ENCODE measurements at places on chromosomes 3 and 15.

GRCh38 chr3:114380233-114380651 lies 86.4 kb downstream of the TIGIT start:
- DNase-seq = no peak

DNA sequence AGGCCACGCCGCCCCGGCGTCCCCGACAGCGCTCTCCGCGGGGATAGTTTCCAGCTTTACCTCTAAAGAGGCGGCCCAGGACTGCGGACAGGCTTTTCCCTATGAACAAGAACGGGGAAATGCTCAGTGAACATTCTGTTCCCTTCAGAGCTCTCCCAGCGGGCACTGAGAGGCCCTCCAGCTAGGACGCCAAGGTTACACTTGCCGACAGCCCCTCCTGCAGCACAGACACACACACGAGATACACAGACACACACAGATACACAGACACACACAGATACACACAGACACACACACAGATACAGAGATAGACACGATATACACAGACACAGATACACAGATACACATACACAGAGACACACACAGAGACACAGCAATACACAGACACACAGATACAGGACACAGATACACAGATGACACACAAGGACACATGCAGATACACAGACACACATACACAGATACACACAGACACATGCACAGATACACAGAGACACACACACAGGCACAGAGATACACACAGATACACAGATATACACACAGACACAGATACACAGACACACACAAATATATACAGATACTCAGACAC lies 533 bp upstream of the OCA2 start:
- no peak for DNase-seq

- DNase-seq = no peak
These were observed 22.2 kb downstream of the NXPE3 start for GRCh38 chr3:101801174-101801573.

GRCh38 chr15:84949043-84949442 lies 32.6 kb upstream of the PDE8A start:
- DNase-seq = no peak

DNA sequence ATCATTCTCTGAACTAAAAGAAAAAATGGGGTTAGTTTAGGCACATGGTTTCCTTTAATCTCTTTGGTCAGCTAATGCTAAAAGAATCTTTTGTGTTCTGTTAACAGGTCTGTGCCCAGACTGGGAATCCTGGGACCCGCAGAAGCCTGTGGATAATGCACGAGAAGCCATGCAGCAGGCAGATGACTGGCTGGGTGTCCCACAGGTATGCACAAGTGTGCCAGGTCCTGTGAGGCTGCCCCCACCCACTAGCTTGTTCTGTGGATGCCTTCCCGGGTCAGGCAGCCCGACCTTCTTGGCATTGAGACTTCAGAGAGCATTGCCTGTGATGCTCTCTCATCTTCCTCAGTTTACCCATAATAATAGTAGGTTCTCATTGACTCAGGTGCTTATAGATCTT lies 70.4 kb downstream of the FLNB start:
- DNase-seq = no peak

- DNase-seq = no peak
These were observed 358.1 kb downstream of the CNTN4 start for GRCh38 chr3:2456788-2457187.

DNA sequence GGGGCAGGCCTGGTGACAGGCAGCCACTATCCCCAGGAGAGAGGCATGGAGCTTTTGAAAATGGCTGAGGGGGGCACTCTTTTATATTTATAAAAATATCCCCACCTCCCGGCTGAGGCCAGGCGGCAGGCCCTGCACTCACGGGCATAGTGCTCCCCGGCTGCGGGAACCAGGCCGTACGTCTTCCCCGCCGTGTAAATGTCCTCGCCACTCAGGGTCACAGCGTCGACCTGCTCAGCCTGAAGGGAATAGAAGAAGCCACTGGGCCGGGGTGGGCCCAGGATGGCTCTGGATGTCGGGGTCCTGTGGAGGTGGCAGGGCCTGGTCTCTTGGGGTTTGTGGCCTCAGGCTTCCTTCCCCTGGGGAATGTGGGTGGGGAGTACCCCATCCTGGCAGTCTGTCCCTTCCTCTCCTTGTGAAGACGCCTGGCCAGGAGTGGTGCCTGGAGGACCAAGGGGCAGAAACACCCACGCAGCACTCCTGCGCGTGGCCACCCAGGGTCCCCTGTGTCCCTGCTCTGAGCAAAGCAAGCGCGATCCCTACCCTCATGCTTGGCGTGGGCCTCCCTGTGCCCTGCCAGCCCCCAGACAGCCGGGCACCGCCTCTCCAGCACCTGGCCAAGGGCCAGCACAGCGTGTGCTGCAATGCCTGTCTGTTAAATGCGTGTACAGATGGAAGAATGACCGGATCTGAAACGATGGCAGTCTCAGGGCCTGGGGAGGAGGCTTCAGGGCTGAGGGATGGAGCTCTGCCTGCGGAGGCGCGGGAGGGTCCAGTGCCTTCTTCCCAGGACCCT lies 18.9 kb downstream of the MELTF start:
- no peak for DNase-seq

DNA sequence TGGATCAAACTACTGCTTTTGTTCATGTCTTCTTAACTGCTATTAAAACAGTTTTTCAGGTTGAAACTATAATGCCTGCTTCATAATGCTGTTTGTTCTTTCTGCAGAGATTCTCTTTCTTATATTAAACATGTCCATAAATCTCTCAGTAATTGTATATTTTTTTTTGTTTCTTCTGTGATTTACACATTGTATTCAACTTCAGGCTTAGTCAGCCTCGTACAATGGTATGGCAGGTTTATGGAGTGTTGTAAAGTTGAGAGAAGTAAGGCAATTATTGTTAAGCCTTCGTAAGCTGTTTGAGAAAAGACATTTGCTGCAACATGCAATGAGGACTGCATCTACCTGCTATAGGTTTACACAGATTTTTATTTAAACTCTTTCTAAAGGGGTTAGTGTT lies 977.1 kb downstream of the DIPK2A start:
- DNase-seq = no peak

GRCh38 chr3:134885877-134886621 lies 91.0 kb downstream of the EPHB1 start:
- no peak for DNase-seq

DNA sequence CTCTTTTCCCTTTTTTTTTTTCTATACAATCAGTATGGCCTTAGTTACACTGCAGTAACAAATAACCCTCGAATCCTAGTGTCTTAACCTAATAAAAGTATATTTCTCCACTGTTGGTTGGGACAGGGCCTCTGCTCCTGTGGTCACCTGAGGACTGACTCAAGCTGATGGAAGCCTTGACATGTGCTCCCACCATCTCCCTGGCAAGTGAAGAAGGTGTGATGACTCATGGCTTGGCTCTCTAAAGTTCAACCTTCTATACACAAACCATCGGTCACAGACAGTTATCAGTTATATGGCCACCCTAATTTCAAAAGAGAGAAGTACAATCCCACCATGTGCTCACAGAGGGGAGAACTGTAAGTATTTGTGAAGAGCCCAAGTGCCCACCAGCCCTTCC lies 65.8 kb upstream of the CACNA2D3 start:
- DNase-seq = no peak

- no peak for DNase-seq
These were observed 680 bp downstream of the IFT122 start for GRCh38 chr3:129440618-129441190.

- DNase-seq = no peak
These were observed 322.5 kb downstream of the ZBBX start for GRCh38 chr3:167057581-167057980.

- DNase-seq = no peak
These were observed 976 bp downstream of the ABHD17C start for GRCh38 chr15:80695911-80696661.

GRCh38 chr3:195171093-195171873 lies 99.7 kb downstream of the XXYLT1 start:
- DNase-seq = no peak

DNA sequence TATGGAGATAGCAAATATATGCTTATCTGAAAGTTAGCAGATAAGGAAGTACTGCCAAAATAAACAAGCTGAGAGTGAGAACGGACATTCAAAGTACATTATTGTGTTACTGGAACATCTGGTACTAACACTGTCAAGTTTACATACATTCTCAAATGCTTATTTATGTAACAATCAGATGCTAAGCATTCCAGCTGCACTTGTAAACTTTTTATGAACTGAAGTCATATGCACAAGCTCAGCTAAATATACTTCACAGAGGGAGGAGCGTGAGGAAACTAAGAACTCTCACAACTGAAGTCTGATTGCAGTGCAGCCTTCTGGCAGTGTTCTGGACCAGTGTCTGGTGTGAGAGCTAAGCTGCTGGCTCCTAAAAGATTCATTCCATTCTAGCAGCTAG lies 223.7 kb upstream of the NANOGP8 start:
- no peak for DNase-seq

GRCh38 chr15:71465131-71465955 lies 345.0 kb upstream of the NR2E3 start:
- no peak for DNase-seq

DNA sequence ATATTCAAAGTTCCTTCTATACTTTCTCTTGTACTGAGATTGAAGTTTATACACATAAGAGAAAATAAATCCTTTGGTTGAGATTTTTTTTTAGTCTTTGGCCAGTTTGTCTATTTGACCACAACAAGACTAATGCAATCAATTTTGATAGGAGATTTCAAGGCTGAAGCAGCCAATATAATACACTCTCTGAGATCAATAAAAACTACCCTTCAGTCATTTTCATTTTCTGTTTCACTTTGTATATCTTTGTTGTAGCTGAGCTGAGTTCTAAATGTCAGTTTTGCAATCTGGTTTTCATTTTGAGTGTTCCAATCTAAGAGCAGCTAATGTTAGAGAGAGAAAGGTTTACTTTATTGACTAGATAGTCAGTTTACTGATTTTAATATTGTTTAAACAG lies 623.8 kb upstream of the ROBO1 start:
- DNase-seq = no peak

DNA sequence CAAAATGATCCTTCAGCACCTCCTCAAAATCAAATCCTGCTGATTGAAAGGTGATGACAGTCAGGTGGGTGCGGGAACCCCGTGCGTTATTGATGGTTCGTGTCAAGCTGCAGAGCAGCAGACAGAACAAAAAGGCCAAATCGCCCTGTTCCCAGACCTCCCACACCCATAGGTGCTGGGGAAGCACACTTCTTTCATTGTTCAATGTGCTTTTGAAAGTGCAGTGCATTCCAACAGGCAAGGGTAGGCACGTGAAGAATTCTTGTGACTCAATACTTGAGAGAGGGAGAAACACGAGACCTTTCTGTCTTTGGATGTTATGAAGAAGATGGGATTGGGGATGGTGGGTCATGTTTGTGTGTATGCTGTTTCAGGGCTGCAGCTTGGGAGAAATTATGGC lies 514.0 kb downstream of the MCTP2 start:
- no peak for DNase-seq

DNA sequence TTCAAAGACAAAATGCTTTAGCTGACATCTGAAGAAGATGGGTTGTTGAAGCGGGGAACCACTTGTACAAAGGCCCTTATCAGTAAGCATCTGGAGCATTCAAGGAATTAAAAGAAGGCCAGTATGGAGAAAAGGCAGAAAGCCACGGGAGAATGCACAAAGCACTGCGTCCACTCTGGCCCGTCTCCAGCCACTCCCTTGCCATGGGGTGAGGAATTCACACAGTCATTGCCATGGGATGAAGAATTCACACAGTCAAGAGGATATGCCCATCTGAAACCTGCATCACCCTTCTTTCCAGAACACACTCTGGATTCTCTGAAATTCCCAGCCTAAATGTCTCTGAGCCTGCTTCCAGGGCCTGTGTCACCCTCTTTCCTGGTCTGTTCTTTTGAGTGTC lies 26.7 kb upstream of the STAG1 start:
- no peak for DNase-seq

DNA sequence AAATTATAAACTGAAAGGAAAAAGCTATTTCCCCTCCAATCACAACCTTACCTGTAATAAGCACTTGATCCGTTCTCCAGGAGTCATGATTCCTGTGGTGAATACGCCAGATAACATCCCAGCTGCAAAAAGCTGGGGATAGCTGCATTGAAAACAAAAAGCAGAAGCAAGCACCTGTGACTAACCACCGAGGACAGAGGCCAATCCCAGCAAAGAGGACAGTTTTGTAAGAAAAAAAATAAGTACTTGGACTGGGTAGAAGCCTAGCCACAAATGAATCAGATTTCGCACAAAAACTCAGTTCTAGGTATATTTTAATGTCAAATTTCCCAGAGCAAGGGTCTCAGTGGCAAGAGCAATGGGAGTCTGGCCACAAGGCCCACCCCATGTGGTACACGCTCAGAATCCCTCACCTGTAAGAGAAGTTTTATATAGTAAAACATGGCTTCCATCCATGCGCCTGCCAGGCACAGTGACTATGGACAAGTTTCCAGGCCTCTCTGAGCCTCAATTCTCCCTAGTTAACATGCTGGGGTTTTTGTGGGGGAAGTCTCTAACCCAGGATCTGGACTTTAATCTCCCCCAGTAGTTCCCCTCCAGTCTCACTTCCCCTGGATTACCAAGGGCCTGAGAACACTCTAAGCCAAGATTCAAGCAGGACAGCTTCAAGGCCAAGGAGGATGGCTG lies 19.2 kb downstream of the SLC25A20 start:
- no peak for DNase-seq

GRCh38 chr3:19396726-19397125 lies 248.4 kb downstream of the KCNH8 start:
- no peak for DNase-seq

GRCh38 chr3:40258555-40258954 lies 51.0 kb upstream of the EIF1B start:
- DNase-seq = no peak

GRCh38 chr3:134237454-134238145 lies 13.1 kb downstream of the RYK start:
- DNase-seq = no peak

DNA sequence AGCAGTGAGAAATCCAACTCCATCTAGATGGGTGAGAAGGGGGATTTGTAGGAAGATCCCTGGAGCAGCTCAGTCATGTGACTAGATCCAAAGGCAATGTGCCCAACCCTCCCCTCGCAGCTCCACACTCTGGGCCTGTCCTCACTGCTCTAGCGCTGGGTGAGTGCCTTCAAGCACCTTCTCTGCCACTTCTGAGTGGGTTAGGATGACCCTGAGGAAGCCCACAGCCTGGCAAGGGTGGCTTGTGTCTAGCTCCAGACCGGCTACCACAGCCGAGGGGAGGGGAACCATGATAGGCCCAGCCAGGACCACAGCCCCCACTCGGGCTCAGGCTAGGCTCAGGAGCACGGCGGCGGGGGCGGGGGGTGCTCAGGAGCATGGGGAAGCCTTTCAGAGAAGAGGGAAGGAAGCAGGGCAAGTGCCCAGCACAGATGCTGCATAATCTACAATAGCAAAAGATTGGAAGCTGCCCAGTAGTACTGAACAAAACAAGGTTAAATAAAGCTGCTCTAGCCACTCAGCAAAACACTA lies 1.7 kb downstream of the SPATA12 start:
- no peak for DNase-seq

- DNase-seq = no peak
These were observed 363.7 kb upstream of the RGMA start for GRCh38 chr15:93452537-93453211.

GRCh38 chr3:29721789-29722188 lies 440.9 kb downstream of the RBMS3 start:
- no peak for DNase-seq

DNA sequence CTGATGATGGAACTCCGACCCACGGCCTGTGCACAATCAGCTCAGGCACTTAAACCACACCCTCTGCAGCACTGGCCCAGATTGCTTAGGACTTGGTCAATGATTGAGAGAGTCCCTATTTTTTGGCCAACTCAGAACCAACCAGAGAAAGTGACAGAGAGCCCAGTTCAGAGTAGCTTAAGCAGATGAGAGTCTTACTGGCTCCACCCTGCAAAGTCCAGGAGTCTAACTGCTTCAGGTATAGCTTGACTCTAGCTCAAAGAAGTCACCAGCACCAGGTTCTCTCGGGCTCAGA lies 20.1 kb downstream of the SLC6A20 start:
- no peak for DNase-seq

Measured in stimulated activated CD8-positive, alpha-beta memory T cell treated with anti-CD3 and anti-CD28 coated beads, Interleukin-4, amount 100 ng/mL, for 1 hour (primary cell).